Activated T-cell treated with anti-CD3 and anti-CD28 coated beads, Interleukin-2, amount 50 U/mL, for 72 hours (primary cell): ENCODE measurements at places on chromosomes 1 and 21.

- H3K4me3 ChIP-seq: no peak overlapping the region
- no peaks in the 10 kb centered on the region for H3K36me3 ChIP-seq
- no peaks in the 10 kb centered on the region for H3K27me3 ChIP-seq
- no peak overlapping the region for H3K27ac ChIP-seq
Observed at GRCh38 chr1:94907136-94907535, 19.8 kb downstream of the CNN3 start.

DNA sequence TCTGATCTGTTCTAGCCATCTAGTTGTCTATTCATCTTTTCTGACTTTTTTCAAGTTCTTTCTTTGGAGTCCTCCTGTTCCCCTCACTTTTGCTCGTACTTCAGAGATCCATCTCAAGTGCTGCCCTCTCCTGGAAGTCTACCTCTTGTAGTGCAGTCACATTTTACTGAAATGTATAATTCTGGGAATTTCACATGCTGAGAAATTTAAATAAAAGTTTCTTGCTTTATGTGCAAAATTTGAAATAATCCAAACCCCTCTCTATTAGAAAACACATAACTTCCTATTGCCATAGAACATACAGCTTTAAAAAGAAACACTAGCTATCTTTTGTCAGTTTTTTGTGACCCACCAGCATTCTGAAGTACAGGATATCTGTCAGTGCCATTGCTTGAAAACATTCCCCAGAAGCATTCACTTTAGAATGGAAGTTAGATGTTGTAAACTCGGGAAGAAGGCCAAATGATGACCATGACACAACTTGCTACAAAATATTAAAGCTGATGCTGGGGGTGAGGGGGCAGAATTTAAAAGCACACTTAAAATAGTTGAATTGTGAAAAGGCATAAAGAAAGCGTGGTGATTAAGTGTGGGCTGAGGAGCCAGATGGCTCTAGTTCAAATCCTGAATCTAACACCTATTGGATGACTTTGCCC lies 22.0 kb downstream of the RLF start:
- peaks cover 5% of the 10 kb centered on the region for H3K36me3 ChIP-seq
- peaks cover 77% of the 10 kb centered on the region for H3K4me1 ChIP-seq
- no peaks in the 10 kb centered on the region for H3K27me3 ChIP-seq
- peak overlapping the region; percentile 2 for H3K4me3 ChIP-seq

GRCh38 chr1:172708452-172708851 lies 49.5 kb downstream of the FASLG start:
- H3K4me3 ChIP-seq: peak overlapping the region; percentile 64
- peak overlapping the region; percentile 69 for H3K27ac ChIP-seq
- peaks cover 10% of the 10 kb centered on the region for H3K27me3 ChIP-seq
- peaks cover 2% of the 10 kb centered on the region for H3K36me3 ChIP-seq

DNA sequence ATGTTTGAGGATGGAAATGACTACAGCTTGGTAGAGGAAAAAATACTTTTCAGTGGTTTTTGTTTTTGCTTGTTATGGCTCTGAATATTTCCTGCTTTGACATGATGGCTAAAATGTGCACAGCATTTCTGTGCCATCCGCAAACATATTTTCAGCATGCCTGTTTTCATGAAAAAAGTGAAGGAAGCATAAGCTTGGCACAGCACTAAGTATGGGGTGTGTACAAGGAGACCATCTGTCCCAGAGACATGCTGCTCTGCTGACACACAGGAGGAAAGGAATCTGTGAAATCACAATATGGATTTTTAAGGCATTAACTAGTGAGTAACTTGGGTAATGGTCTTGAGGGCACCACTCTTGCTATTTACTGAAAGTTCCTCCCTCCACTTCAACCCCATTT lies 595.5 kb downstream of the RWDD3 start:
- H3K27ac ChIP-seq: no peak overlapping the region
- DNase-seq: no peak
- H3K4me1 ChIP-seq: no peaks in the 10 kb centered on the region
- H3K36me3 ChIP-seq: no peaks in the 10 kb centered on the region
- H3K27me3 ChIP-seq: no peaks in the 10 kb centered on the region
- H3K4me3 ChIP-seq: no peak overlapping the region

- peaks cover 23% of the 10 kb centered on the region for H3K27me3 ChIP-seq
- no peaks in the 10 kb centered on the region for H3K4me1 ChIP-seq
Observed at GRCh38 chr1:165520646-165521045, 23.2 kb upstream of the LRRC52 start.

DNA sequence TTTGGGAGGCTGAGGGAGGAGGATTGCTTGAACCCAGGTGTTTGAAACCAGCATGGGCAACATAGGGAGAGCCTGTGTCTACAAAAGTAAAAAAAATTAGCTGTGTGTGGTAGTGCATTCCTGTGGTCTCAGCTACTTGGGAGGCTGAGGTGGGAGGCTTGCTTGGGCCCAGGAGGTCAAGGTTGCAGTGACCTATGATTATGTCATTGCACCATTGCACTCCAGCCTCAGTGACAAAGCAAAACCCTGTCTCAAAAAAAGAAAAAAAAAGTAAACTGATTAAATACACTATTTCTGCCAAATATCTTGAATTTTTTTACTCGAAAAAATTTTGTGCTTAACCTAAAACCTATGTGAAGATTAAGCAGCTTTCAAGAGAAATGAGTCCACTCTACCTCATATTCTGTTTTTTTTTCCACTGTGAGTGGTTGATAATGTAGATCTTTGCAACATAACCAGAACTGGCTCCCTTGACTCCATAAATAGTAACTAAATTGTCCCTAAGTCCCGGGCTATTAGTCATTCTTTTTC lies 19.4 kb upstream of the ZNF281 start:
- H3K36me3 ChIP-seq: no peaks in the 10 kb centered on the region
- H3K27me3 ChIP-seq: no peaks in the 10 kb centered on the region
- H3K27ac ChIP-seq: no peak overlapping the region
- DNase-seq: no peak

GRCh38 chr1:243523766-243524165 lies 267.9 kb downstream of the SDCCAG8 start:
- no peaks in the 10 kb centered on the region for H3K27me3 ChIP-seq
- no peak overlapping the region for H3K27ac ChIP-seq
- peaks cover 13% of the 10 kb centered on the region for H3K4me1 ChIP-seq
- H3K4me3 ChIP-seq: no peak overlapping the region
- H3K36me3 ChIP-seq: peaks cover 2% of the 10 kb centered on the region
